CD8-positive, alpha-beta memory T cell (primary cell): ENCODE measurements at places on chromosomes 13 and 19.

GRCh38 chr13:42990291-42991232, 1.5 kb downstream of the EPSTI1 start:
- peak; percentile 17 for DNase-seq

DNA sequence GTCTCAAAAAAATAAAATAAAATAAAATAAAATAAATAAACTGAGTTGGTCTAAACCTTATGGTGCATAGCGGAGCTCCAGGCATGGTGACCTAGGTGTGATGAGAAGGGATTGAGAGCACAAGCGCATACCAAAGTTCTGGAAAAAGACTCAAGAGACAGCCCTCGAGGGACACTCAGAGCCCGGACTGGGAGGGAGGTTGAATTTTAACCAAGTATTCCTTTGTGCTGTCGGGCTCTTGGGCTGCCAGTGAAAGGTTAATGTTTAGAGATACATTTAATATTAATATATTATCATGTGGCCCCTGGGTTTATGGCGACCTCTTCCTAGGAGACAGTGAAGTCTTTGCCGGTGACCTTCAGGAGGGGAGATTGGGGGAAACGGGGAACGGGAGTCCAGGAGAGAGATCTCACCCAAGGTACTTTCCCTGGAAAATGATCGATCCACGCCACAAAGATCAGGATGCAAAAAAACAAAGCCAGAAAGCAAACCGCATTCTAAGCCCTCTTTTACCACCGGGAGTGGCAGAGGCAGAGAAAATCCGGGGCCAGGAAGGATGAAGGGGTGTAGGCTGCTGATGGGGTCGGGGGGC, 1.6 kb downstream of the FUT6 start:
- no peak for DNase-seq

- no peak for DNase-seq
These were observed 137.3 kb downstream of the KCTD15 start for GRCh38 chr19:33933931-33934330.

DNA sequence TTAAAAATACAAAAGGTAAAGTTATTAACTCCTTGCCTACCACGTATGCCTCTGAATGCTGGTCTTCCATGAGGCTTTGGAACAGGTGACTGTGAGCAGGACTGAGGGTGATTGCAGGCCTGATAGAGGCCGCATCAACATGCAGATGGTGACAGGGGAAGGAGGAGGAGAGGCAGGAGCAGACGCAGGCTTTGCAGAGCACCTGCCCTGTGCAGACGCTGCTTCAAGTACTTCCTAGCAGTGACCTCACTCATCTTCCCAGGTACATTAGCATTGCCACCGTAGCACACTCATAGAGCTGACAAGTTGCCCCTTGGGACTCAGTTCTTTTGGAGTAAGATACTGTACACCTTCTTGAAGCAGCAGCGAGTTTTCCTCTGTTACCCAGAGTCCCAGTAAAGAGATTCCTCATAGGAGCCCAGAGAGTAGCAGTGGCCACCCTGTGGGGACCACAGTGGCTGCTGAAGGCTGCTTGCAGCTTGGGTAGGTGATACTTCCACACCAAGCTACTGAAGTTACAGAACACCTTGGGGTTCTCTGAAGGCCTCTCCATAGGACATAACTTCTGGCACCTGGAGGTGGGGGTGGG, 56.0 kb downstream of the ZNF536 start:
- no peak for DNase-seq

DNA sequence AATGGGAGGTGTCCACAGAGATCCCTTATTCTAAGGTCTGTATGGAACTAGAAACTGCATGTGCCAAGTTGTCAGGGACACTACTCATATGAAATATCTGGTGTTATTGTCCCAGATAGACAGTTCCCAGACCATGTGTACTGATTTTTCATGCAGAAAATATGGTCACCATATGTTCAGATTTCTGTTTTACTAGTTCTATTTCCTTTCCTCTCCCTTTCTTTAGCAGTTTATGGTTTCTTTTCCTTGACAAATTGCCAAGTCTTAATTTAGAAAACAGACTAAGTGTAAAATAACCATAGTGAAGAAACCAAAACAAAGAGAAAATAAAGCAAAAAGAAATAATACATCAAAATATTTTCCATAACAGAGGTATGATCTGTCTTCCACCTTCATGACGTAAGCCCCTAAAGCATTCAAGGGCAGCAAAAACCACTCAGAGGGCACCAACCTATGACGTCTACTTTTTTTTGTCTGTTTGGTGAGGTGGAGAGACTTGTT, 248.5 kb downstream of the KCTD12 start:
- no peak for DNase-seq

DNA sequence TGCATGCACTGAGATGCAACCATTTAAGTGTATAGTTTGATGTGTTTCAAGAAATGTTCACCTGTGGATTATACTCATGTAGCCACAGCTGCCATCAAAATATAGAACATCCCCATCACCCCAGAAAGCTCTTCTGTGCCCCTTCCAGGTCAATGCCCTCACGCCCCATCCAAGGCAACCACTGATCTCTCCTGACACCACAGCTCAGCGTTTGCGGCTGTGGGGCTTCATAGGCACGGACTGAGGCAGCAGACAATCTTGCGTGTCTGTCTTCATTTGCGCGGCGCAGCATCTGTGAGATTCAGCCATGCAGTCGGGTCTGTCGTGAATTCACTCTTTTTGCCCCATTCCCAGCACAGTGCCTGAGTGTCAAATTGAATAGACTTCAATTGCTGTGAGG, 153.8 kb upstream of the UQCRFS1 start:
- DNase-seq, result no peak

DNA sequence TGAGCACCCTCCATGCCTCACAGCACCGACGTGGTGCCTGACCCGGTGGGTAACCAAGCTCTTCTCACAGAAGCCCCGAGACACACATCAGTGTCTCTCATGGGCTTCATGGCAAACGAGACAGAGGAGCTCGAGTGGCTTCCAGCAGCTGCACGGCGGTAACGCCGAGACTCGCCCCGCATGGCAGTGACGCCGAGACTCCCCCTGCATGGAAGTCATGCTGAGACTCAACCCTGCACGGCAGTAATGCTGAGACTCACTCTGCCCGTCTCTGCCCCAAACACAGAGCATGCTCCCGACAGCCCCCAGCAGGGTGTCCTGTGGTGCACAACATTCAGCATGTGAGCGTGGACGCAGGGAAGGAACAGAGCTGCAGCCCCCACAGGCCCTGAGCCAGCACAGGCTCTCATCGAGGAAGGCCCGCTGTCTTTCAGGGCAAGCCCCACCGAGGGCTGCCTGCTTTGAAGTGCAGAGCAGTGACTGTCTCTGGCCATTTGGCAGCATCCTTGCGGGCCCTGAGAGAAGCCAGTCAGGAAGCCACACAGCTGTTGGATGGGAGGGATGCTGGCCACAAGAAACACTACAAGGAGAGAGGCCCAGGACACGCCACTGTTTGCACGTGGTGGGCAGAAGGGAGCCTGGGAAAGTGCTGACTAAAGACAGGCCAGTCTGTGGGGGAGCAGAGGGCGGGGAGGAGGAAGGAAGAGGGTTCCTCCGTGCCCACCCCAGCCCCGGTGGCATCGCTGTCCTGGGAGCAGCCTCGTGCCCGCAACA, 9.5 kb downstream of the GAS6 start:
- no peak for DNase-seq

GRCh38 chr19:5578097-5578846, 10.5 kb upstream of the TINCR start:
- DNase-seq, result peak; percentile 76

GRCh38 chr13:98947925-98948324, 29.9 kb downstream of the DOCK9 start:
- no peak for DNase-seq

DNA sequence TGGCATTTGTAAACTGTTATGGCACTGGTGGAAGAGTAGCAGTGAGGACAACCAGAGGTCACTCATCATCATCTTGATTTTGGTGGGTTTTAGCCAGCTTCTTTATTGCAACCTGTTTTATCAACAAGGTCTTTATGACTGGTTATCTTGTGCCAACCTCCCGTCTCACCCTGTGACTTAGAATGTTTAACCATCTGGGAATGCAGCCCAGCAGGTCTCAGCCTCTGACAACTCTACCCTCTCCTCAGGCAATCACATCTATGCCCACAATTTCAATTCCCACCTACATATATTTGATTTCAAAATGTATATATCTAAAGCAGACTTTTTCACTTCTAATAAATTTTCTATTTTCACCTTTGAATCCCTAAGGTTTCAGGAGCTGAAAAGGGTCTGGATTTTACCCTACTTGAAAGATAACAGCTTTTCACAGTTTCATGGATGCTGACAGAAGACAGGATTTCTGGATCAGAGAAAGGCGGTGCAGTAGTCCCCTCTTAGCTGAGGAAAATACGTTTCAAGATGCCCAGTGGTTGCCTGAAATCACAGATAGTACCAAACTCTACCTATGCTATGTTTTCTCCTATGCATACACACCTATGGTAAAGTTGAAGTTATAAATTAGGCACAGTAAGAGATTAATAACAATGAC, 1171.8 kb downstream of the DIAPH3 start:
- no peak for DNase-seq

GRCh38 chr13:24764276-24764630, 284 bp downstream of the RNF17 start:
- DNase-seq, result no peak

GRCh38 chr19:45947926-45948325, 25.7 kb downstream of the NOVA2 start:
- no peak for DNase-seq

DNA sequence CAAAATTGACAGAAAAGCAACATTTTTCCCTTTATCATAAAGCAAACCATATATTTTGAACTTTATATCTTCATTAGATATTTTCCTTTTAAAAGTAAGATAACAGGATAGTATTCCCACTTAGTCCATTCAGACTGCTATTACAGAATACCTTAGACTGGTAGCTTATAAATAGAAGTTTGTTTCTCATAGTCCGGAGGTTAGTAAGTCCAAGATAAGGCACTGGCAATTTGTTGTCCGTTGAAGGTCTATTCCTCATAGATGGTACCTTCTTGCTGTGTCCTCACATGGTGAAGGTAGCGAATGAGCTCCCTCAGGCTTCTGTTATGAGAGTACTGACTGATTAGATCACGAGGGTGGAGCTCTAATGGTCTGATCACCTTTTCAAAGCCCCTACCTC, 70.4 kb downstream of the ZMYM2 start:
- DNase-seq, result no peak

DNA sequence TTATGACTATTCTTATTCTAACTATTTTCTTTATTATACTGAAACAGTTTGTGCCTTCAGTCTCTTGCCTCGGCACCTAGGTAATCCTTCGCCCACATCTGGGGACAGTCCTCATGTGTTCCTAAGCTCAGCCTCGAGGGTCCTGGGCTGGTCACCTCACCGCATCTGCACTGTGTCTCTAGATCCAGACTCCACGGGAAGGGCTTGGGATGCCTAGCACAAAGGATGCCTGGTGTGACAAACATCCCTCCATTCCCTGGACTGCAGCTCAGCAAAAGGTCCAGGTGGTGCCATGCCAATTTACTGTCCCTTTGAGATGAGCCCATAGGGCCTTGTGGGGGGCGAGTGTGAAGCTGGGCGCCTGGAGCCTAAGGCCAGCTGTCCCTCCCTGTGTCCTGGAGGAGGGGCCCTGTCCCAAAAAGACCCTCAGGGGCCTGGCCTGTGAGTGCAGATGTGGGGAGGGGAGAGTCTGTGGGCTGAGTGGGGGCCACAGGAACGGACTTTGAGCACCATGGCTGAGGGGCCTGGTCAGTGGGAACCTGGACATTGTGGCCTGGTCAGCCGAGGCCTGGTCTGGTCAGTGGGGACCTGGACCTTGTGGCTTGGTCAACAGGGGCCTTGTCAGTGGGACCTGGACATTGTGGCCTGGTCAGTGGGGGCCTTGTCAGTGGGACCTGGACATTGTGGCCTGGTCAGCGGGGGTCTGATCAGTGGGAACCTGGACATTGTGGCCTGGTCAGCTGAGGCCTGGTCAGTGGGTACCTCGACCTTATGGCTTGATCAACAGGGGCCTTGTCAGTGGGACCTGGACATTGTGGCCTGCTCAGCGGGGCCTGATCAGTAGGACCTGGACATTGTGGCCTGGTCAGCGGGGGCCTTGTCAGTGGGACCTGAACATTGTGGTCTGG, 45.1 kb upstream of the TPM4 start:
- no peak for DNase-seq

GRCh38 chr13:30576528-30576927, 41.2 kb upstream of the USPL1 start:
- DNase-seq, result peak; percentile 10

- no peak for DNase-seq
These were observed 48.4 kb upstream of the MEDAG start for GRCh38 chr13:30857636-30858035.

GRCh38 chr19:14146789-14147216, 10.4 kb upstream of the ASF1B start:
- DNase-seq, result no peak
